ENCODE measurements at places on chromosomes 4 and X.

- DNase-seq = no peak
These were observed 595.8 kb downstream of the NLGN4X start for GRCh38 chrX:5632887-5633286.

- no peak for DNase-seq
These were observed 65.3 kb upstream of the DHRSX start for GRCh38 chrX:2566055-2566454.

- DNase-seq = peak; percentile 31
These were observed 112.3 kb downstream of the NYX start for GRCh38 chrX:41559235-41560052.

DNA sequence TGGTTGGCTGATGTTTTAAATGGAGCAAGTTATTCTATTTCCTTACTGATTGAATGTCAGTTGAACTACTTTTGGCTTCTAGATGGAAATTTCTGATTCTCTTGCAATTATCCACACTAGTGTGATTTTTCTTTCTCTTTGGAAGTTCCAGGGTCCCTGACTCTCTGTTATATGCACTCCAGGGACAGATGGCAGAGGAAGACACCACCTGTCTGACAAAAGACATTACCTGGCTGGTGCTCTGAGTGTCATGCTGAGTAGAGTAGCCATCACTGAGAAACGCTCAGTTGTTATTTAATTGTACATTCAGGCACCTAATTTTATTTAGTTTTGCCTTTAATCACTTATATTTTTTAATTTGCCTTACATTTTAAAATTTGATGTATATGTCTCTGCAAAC, 105.4 kb upstream of the TLL1 start:
- no peak for DNase-seq

DNA sequence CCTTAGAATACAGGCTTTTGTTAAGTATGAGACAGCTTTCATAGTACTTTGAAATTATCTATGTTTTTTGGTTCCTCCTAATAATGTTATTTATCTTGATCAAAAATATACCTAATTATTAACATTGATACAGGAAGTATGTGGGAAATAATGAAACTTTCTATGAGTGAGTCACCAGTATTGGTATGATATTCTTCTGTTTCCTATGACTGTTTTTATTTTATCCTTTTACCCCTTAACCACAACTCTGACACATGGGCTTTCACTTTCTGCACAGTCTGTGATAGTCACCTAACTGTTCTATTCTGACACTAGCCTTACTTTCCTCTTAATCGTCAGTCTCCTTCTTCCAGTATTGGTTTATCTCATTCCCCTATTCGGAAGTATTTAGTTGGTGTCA, 4.7 kb downstream of the THAP9 start:
- DNase-seq = peak; percentile 63
